Thymus (tissue), 14 donors: ENCODE measurements at places on chromosomes 1 and 21.

DNA sequence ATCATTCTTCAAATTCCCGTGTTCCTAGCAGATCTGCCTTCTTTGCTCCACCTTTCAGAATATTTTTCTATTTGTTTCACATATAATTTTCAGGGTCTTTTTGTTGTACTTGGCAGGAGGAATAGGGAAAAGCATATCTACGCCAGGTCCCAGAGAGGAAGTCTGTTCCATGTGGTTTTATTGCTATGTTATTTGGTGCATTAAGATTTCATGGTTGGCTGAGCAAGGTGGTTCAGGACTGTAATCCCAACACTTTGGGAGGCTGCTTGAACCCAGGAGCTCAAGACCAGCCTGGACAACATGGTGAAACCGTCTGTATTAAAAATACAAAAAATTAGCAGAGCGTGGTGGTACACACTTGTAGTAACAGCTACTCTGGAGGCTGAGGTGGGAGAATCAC is 36.1 kb downstream of the COL6A1 start:
- DNase-seq: no peak

- DNase-seq: peak; percentile 57
These were observed 6.3 kb downstream of the HAPLN2 start for GRCh38 chr1:156625436-156626078.

- DNase-seq: peak; percentile 13
These were observed 1719.5 kb downstream of the MRPL39 start for GRCh38 chr21:23887725-23888306.

DNA sequence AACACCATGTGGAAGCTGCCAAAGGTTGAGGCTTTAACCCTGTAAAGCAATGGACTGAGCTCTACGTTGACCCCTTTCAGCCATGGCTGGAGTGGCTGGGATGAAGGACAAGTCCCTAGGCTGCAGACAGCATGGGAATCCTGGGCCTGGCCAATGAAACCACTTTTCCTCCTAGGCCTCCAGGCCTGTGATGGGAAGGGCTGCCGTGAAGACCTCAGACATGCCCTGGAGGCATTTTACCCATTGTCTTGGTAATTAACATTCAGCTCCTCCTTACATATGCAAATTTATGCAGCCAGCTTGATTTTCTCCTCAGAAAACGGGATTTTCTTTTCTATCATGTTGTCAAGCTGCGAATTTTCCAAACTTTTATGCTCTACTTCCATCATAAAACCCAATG is 214.5 kb downstream of the RGS7 start:
- DNase-seq: no peak

GRCh38 chr1:74895411-74895810 is 162.5 kb downstream of the TYW3 start:
- DNase-seq: no peak

DNA sequence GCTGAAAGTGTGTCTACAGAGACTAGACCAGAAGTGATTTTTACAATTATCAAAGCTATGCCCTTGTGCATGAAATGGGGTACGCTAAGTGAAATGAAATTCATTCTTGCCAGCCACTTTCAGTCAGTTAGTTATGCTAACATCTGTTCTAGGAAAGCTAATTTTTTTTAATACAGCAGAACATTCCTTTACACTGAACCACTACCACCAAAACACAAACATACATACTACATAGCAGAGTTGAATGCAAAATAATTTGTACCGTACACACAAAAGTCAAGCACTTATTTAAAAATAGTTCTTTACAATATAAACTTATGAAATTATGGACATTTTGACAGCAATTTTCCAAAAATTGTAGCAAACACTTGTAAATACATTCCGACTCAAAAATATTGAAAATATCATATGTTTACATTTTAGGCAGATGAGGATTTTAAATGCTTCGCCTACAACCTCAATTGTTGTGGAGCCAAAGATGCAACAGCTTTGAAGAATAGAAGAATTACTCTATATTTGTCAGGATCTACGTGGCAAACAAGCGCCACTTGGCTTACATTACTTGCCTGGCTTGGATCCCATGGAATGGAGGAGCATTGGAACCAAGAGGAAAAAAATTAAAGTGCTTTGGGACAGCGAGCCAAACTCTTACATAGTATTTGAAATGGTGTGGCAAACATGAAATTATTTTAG is 30.6 kb downstream of the WLS start:
- no peak for DNase-seq

- no peak for DNase-seq
These were observed 38.6 kb downstream of the KIAA1614 start for GRCh38 chr1:180951186-180951745.

DNA sequence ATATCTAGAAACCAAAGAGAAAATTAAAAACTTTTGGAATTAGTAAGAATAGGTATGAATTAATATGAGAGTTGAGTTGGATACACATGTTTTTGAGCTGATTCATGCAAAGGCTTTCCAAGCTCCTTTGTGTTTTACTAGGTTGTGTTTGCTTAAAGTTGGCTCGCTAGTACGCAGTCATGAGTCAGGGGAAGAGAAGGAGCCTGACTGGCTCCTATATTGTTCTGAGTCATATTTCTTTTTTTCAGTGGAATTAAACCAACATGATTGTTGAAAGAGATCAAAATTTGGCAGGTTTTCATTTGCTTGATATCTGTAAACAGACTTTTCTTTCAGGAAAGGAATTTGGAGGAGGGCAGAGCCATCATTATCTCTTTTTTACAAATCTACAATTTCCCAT is 66.7 kb downstream of the MAGI3 start:
- DNase-seq: no peak

- DNase-seq: no peak
These were observed 130.2 kb upstream of the CSF3R start for GRCh38 chr1:36612881-36613280.

GRCh38 chr21:36630485-36631206 is 68.3 kb upstream of the SIM2 start:
- DNase-seq: no peak

GRCh38 chr1:159853417-159854115 is 8.9 kb downstream of the VSIG8 start:
- DNase-seq: no peak

GRCh38 chr1:205626216-205626615 is 5.6 kb downstream of the ELK4 start:
- DNase-seq: no peak

- DNase-seq: no peak
These were observed 51.2 kb upstream of the PROX1 start for GRCh38 chr1:213936571-213936970.

DNA sequence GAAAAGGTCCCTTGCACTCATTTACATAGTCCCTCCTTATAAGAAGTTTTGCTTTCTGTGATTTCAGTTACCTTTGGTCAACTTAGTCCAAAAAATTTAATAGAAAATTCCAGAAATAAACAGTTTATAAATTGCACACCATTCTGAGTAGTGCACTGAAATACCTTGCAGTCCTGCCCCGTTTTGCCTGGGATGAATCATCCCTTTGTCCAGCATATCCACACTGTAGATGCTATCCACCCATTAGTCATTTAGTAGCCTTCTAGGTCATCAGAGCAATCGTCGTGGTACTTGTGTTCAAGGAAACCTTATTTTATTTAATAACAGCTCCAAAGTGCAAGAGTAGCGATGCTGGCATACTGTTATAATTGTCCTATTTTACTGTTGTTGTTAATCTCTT is 38.0 kb downstream of the SPRTN start:
- DNase-seq: no peak

- no peak for DNase-seq
These were observed 30.3 kb downstream of the SELL start for GRCh38 chr1:169681140-169681539.
